ENCODE measurements at places on chromosomes 16 and 17.

DNA sequence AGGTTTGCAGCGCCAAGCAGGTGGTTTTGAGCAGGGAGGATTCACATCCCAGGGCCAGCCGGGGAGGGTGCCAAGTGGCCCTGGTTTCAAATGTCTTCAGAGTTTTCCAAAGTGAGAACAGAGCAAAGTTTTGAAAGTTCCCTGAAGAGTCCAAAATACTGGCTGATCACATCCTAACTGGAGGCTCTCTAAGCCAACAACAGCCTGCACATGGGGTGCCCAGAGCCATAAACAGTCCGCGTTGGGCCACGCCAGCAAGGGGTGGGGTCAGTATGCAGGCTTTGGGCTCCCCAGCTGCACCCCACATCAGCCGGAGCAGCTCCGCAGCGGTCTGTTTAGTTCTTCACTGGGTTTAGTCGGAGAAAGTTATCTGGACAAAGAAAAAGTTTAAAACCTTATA lies 150.9 kb downstream of the C16orf95 start:
- no peak for DNase-seq

- no peak for DNase-seq
These were observed 211.7 kb downstream of the XYLT1 start for GRCh38 chr16:17258848-17259713.

DNA sequence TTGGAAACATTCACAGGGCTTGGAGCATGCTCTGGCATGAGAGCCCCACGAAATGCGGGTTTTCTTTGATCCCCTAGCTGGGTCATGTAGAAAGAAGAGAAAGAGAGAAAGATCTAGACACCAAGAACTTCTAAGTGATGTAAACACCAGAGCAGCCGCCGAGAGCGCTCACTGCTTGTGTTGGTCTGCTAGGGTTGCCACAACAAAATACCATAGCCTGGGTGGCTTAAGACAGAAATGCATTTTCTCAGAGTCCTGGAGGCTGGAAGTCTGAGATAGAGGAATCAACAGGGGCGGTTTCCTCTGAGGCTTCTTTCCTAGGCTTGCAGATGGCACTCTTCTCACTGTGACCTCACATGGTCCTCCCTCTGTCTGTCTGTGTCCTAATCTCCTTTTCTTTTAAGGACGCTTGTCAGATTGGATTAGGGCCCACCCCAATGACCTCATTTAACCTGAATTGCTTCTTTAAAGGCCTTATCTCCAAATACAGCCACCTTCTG lies 139.5 kb downstream of the CYLD start:
- DNase-seq: no peak

DNA sequence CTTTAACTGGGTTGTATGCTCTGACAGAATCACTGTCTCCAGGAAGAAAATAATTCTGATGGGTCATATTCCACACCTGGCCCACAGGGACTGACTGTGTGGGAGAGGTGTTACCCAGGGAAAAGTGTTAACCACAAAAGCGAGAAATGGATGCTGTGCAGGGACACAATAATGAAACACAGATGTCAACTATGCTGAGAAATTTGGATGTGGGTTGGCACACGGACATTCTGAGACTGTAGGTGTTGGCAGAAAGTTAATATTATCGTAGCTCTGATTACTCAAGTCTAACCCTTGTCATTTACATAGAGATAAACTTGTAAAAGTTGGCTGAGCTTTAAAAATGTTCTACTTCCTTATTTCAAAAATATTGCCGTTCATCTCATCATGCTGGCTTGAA lies 19.6 kb downstream of the TMC5 start:
- no peak for DNase-seq

Data from stimulated activated CD8-positive, alpha-beta memory T cell treated with anti-CD3 and anti-CD28 coated beads, Interleukin-7, amount 100 ng/mL, for 4 hours (primary cell).